ENCODE measurements at places on chromosomes 4 and X.

GRCh38 chrX:124619710-124620109 lies 273.3 kb downstream of the SH2D1A start:
- DNase-seq: no peak

GRCh38 chr4:82287720-82288119 lies 86.1 kb downstream of the HNRNPD start:
- DNase-seq: no peak

DNA sequence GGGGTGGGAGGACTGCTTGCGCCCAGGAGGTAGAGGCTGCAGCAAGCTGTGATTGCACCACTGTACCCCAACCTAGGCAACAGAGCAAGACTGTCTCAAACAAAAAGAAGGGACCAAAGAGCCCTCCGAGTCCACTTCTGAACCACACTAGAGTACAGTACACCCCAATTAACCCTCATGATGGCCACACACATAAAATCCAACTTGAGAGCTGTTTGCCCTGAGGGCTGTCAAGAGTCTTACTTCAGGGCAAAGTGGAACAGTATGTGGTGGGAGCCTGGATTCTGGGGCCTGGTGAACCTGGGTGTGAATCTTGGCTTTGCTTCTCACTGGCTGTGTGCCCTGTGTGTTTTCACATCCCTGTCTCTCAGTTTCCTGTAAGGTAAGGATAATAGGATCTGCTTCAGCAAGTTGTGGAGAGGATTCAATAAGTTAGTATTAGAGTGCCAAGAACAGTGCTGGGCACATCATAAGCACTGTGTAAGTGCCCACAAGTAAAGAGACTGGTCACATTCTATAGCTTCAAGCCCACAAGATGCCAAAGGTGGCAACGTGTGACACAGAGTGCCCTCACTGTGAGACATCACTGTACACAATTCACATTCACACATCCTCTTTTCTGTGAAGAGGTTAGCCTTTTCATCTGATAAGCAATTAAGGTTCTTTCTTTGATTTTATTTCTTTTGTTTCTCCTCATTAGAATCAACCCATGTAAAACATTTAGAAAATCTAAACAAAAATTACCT lies 52.1 kb downstream of the LEF1 start:
- no peak for DNase-seq

DNA sequence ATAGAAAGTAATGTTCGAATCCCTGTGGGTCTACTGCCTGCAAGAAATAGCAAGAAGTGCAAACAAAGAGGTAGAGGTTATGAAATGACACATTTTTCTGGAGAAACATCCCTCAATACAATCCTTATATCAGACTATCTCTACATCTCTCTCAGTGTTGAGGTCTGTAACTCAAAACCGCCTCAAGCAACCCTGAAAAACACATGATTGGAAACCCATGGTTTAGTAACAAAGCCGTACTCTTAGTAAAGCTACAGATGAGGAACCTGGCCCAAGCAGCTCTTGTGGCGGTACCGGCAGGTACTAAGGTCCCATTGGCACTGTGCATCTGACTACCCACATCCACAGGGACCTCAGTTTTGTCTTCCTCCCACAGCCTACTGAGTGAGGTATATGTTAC lies 53.9 kb downstream of the IRF2 start:
- no peak for DNase-seq

DNA sequence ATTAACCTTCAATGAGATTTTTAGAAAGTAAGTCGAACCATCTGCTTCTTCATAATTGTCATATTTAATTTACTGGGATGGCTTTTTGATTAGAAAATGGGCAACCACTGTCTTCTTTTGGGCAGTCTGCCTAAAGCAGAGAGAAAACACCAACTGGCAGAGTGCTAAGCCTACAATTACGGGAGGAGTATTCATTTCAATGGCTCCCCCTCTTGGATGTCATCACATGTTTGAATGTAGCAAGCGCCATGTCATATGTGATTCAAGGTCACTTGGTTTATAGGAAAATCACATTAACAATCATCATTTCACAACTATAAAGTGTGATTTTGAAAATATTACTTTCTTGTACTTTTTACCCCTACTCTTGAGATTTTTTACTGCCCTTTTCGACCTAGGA lies 261.9 kb downstream of the FRMPD4 start:
- DNase-seq: no peak

DNA sequence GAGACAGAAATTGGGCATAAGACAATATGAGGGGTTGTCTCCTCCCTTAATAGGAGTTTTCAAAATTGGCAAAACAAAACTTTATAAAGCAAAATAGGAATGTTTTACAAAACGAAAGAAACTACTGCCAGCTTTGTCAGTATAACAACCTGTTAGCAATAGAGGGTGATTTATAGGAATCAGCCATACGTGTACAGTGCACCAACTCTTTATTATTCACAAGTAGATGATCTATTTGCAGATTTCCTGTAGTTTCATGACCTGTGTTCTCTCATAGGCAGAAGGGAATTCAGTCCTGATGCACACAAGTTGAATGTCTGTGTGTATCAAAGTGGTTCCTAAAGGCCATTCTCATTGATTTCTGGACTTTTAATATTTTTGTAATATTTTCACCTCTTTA lies 116.3 kb downstream of the MFAP3L start:
- no peak for DNase-seq

DNA sequence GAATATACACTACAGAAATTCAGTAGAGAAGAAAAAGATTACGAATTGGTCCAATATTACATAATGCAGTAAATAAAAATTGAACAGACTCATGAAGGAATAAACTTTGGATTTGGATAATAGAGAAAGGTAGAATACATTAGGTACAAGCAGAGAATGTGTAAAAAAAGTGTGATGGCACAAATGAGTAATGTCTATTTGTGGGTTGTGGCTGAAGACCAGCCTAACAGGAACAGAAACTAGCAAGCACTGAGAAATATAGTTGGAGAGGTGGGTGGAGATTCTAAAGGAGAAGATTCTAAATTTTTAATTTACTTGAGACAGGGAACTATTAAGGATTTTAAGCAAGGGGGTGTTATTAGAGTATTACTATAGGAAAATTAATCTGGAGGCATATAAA lies 15.2 kb upstream of the CLOCK start:
- peak; percentile 50 for DNase-seq

DNA sequence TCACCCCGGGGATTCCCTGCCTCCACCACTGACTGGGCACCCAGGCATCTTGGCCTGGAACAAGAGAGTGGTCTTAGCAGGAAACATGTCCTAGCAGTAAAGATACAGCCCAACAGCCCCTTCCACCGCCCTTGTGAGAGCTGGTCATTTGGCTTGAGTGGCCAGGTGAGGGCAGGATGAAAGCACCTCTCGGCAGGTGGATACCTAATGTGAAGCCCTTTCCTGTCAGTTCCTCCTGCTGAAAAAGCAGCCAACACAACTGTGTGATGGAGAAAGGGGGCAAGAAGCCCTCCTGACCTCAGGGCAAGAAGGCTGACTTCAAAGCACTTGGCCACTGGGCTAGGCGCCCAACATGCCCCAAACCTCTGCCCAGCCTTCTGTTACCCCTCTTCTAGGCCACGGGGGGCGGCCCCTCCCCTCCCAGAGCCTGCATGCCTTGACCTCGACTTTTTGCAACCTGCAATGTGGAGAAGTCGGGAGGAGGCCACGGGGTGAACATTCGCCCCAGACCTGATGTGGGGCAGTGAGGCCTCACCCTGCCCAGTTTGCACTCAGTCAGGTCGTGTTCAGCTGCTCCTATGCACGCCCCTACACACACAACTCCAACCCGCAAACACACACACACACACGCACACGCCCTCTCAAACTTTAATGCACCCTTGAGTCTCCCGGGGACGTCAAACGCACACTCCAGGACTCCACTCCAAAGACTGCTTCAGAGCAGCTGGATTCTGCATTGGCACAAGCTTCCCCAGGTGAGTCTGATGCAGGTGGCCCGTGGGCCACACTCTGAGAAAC lies 1.1 kb downstream of the LGI2 start:
- DNase-seq: no peak

DNA sequence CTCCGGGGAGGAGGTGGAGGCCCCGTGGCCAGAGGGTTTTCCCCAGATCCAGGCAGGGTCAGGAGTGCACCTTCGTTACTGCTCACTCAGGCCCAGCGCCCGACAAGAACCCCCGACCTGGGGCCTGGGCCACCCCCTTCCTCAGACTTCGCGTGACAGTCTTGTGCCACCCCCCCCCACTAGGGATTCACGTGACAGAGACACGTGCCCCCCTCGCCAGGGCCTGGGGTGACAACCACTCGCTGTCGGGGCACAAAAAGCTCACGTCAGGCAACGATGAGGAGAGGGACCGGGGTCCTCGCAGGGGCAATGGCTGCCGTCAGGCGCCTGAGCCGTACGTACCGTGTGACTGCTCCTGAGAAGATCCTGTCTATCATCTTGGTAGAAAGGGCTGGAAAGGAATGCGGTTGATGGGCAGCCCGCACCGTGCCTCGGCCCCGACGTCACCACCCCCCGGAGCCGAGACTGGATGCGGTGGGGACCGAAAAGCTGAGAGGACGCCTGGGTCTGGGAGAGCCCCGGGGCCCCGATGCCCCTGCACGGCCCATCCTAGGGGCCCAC lies 23.0 kb upstream of the GTPBP6 start:
- no peak for DNase-seq

DNA sequence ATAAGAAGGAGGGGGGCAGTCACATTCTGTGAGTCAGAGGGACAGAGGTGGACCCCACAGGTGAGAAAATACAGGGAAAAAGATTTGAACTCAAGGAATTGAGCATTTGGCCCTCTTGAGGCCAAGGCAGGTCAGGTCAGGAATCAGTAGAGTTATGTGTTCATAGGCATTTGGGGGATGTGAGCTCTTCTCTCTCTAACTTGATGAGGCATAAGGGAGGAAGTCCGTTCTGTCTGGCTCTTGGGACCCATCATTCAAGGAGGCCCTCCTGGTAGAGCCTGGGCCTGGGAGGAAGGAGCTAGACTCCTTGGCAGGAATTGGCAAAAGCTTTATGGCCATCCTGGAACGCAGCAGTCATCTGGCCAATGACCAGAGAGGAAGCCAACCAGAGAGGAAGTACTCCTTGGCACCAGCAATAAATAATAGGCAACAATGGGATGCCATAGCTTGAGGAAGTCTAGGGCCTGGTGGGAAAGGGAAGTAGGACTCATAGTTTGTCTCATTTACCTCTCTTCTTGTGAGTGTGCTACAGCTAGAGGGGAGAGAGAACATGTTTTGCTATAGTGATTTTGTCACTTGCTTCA lies 53.0 kb downstream of the MSN start:
- DNase-seq: peak; percentile 44

DNA sequence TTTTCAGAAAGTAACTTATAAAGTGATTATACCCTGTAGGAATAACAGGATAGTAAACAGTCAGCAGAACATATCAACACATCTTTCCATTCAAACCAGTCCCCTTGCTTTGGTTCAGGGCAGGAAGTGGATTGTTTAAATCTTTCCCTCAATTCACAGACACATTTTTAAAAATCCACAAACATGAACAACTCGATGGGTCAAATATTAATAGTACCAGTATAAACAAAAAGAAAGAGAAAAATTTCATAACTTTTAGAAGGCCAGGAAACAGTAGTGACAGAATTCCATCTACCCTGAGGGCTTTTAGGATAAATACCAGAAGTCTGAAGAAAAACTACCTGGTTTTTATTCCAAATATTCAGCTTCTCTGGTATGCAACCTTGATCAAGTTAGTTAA lies 1072.8 kb upstream of the PABPC4L start:
- DNase-seq: no peak

GRCh38 chr4:125838924-125839323 lies 524.2 kb downstream of the FAT4 start:
- DNase-seq: no peak

DNA sequence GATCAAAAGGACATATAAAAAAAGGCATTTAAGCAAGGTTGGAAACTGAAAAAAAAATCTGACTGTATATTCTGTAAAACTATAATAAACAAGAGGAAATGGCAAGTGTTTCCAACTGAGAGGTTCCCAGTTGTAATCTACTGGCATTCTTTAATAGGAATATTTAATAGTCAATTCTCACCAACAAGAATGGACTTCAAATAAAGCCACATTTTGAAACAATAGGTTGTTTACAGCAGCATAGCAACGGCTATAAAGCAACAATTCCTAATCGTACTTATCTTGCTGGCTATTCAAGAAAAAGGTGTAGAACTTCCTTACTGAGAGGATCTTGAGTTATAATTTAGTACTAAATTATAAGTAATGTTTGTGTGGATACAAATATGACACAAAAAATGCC lies 75.5 kb downstream of the VEGFC start:
- DNase-seq: no peak

GRCh38 chr4:7052923-7053715 lies 9.9 kb downstream of the TADA2B start:
- DNase-seq: peak; percentile 76

DNA sequence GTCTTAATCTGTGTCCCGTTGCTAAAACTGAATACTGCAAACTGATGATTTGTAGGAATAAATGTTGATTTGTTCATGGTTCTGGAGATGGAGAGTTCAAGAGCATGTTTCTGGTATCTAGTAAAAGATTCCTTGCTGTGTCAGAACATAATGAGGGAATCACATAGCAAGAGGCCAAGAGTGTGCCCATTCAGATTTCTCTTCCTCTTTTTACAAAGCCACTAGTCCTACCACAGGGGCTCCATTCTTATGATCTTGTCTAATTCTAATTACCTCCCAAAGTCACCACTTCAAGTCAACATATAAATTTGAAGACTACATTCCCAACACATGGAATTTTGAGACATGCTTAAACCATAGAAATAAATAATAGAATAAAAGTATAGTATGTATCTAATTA lies 608.8 kb upstream of the EPHA5 start:
- no peak for DNase-seq

GRCh38 chrX:30183554-30183953 lies 31.8 kb upstream of the MAGEB2 start:
- DNase-seq: no peak

GRCh38 chr4:2393353-2394270 lies 24.8 kb downstream of the ZFYVE28 start:
- DNase-seq: no peak

GRCh38 chr4:100933628-100934027 lies 413.7 kb downstream of the PPP3CA start:
- DNase-seq: no peak

DNA sequence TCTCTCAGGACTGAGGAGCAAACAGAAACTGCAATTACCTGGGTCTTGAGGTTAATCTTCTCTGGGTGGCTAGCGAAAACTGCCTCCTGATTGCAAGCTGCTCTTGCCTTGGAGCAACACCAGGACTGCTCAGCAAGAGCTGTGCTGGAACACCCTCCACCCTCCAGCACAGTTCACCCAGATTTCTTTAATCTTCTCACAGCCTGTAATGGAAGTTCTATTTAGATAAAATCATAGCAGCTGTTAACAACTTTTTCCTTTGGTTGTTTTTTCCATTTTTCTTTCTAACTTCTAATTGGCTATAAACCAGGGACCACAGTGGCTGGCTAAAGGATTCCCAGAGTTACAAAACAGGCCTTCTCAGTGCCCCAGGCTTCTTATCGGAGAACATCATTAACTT lies 36.3 kb downstream of the OPHN1 start:
- DNase-seq: no peak

Data from CD14-positive monocyte (primary cell).